ENCODE measurements at places on chromosomes 1 and 21.

DNA sequence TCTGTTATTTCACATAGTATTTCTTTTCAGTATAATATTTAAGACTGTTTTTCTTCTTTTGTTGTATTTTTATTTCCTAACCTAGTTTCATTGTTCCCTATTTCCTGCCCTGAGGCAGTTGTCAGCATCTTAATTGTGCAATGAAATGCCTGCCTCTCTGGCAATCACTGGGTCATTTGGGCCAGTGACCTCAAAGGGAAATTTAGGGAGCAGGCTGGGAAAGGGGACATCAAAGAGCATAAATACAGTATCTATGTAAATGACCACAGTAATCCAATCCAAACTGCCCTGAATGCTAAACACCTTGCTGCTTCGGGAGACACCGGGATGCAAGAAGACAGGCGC lies 147.8 kb downstream of the TLR5 start:
- DNase-seq, result no peak

- DNase-seq, result no peak
These were observed 5.2 kb upstream of the MAB21L3 start for GRCh38 chr1:116105996-116106395.

GRCh38 chr1:58896246-58897183 lies 112.7 kb upstream of the JUN start:
- DNase-seq, result peak; percentile 75

- no peak for DNase-seq
These were observed 2.9 kb upstream of the MTF1 start for GRCh38 chr1:37862330-37862729.

- no peak for DNase-seq
These were observed 45.6 kb upstream of the RBM34 start for GRCh38 chr1:235206533-235207208.

GRCh38 chr1:56268519-56269140 lies 310.7 kb downstream of the PLPP3 start:
- DNase-seq, result no peak

DNA sequence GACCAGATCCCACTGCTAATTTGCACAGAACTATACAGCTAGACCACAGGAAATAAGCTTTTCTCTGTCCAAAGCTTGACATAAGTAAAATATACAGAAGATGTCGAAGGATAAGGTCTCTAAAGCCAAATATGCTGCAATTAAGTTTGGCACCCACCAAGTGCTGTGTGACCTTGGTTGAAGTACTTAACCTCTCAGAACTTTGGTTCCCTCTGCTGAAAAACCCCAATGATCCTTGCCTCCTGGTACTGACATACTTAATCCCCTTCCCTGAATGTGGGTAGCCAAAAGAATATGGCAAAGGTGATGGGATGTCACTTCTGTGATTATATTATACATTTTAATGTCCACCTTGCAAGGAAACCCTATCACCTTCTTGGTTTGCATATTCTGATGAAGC lies 290.5 kb downstream of the VAV3 start:
- DNase-seq, result no peak

GRCh38 chr1:161678500-161678899 lies 15.6 kb downstream of the FCGR2B start:
- no peak for DNase-seq

DNA sequence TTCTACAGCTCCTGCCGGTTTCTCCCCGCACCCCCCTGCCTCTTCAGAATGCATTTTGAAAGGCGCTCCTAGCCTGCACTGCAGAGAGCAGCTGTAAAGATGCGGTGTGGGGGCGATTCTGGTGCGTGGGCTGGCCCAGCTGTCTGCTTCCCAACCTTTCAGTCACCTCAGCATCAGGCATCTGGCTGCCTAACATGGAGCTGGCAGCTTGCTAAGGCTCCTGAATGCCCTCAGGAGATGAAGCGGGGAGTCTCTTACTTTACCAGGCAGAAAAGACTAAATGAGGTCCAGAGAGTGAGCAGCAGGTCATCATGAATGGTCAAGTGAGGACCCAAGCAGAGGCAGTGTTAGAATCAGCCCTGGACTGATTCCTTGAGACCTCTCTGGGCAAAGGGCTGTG lies 8.7 kb downstream of the IER5 start:
- no peak for DNase-seq

DNA sequence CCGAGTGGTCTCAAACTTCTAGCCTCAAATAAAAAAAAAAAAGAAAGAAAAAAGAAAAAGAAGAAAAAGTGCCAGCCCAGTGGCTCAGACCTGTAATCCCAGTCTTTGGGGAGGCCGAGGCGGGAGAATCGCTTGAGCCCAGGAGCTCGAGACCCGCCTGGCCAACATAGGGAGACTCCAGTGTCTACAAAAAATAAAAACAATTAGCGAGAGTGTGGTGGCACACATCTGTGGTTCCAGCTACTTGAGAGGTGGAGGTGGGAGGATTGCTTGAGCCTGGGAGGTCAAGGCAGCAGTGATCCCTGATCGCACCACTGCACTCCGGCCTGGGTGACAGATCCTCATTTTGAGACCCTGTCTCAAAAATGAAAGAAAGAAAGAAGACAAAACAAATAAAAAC lies 1.4 kb upstream of the PTGFRN start:
- DNase-seq, result no peak

DNA sequence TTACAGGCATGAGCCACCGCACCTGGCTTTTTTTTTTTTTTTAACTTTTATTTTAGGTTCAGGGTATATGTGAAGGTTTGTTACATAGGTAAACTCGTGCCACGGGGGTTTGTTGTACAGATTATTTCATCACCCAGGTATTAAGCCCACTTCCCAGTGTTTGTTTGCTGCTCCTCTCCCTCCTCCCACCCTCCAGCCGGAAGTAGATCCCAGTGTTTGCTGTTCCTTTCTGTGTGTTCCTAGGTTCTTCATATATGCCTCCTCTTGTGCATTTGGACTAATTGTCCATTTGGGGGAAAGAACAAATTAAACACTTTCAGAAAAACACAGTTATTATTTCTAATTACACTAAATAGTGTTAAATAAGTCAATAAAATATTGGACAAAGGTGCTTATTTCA lies 1.1 kb upstream of the SLC2A7 start:
- no peak for DNase-seq

DNA sequence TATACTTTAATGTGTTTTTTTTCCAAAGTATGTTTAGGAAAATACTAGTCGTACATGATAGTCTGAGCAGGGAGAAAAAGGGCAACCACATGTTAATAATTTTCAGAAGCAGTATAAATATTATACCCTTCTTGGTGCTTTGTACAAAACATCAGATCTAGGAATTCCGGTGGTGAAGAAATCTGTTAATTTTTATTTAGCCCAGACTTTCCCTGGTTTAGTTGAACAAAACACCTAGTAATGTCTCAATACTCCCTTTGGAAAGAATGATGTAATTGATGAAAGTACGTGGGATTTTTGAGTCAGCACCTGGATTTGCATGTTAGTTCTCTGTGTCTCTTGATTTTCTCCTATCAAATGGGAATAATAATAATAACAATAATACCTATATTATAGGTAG lies 38.4 kb upstream of the KCNK2 start:
- DNase-seq, result no peak

DNA sequence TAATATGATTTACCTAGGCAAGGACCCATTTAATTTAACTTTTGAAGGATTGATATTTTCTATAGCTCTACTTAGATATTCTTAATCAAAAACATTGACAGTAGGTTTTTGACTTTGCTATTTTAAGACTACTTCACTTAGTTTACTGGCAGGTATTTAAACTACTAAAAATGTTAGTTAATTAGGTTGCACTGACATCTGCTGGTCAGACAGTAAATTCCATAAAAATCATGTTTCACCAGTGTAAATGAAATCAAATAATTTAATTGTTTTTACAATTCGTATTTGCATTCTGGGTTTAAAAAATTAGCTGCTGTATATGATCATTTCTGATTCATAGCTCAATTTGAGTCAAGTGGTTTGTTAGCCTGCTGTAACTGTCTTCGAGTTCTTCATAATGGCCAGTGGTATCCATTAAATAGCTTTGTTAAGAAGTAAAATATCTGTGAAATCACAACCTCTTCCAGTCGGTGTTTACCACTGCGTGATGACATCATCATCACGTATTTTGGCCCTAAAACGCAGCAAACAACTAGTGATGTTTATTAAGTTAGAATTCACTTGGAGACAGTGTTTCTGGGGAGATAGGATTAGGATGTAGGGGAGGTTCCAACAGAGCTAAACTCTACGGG lies 26.2 kb downstream of the EXTL2 start:
- DNase-seq, result peak; percentile 73

GRCh38 chr1:27293915-27294314 lies 28.0 kb upstream of the TMEM222 start:
- no peak for DNase-seq

- no peak for DNase-seq
These were observed 50.3 kb downstream of the CAPN9 start for GRCh38 chr1:230797376-230797920.

GRCh38 chr1:6170116-6170741 lies 9.9 kb downstream of the CHD5 start:
- no peak for DNase-seq

GRCh38 chr21:32065654-32066053 lies 192.8 kb downstream of the HUNK start:
- no peak for DNase-seq

- DNase-seq, result no peak
These were observed 158.4 kb downstream of the DUSP10 start for GRCh38 chr1:221583465-221583864.

GRCh38 chr1:22790232-22791008 lies 79.8 kb downstream of the EPHB2 start:
- DNase-seq, result no peak

- DNase-seq, result peak; percentile 10
These were observed 228.9 kb upstream of the TMEM51 start for GRCh38 chr1:14924455-14925331.

DNA sequence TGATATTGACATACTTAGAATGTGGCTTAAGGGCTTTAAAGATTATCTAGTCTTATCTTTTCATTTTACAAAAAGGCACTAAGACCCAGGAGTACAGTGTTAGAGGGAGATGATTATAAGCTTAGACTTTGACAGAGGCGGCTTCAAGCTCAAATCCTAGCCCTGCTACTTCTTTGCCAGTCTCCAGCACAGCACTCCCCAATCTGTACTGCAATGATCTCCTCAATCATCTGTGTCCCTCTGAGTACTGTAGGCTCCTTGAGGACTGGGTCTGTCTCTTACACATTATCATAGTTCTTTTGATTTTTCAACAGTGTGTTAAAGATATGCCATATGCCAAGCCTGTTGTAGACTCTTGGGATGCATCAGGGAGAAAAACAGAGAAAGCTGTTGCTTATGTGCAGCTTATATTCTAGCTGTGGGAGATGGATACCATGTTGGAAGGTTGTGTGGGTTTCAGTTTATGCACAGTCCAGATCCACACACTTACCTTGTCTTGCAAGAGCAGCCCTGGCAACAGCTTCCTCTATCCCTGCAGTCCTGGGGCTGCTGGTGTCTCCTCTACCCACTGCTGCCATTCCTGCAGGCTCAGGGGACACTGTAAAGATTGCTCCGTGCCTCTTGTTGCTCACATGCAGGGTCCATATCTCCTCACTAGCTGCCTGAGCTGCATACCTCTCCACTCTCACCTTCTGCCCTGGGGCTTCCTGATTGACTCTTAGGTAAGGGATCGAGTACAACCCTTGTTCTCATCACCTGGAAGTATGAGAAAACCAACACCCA lies 103.9 kb upstream of the TSPAN2 start:
- DNase-seq, result no peak

DNA sequence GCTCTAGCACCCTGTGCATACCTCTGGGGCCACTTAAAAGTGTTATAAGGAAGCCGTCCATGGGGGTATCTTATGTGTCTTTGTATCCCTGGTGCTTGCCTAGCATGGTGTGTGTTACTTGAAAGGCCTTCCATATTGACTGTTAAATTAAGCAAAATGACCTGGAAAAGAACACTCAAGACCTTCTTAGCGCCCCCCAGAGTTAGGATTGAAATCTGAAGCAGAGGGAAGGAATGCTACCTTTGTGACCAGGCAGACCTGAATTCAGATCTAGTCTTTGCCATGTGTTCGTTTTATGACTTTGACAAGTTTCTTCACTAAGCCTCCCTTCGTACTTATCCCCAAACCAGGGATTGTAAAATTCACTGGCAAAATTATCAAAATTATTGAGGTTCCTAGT lies 59.9 kb downstream of the SLC22A15 start:
- no peak for DNase-seq

DNA sequence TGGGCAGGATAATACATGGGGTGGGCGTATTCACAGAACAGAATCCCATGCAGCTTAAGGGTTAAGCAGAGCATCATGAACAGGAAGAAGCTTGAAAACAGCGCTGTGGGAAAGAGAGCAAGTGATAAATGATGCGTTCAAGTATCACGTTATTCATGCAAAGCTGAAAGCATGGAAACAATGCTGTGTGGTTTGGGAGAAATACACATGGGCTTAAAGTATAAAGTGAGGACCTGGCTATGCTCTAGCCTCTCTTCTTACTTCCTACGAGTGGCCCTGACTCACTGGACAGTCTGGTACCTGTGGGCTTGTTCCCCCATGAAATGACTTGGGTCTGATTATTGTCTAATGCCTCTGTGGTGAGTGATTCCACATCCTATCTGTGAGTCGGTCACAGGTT lies 25.7 kb downstream of the TMPRSS2 start:
- DNase-seq, result no peak

DNA sequence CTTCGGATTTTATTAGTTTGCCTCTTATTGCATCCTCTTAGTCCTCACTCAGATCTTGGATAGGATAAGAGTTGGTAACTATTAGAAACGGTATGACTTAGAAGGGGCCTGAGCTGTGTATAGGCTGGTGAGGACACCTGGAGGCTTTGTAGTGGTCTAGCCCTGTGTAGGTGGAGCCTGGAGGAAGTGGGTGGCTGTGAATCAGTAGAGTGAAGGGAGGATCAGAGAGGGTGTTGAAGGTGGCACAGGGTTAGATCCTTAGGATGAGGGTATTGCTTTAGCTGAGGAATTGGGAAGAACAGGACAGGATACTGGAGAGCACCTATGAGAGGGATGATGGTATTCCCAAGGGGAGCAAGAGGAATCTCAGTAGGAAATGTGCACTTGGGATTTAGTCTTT lies 5.7 kb downstream of the VANGL1 start:
- DNase-seq, result no peak

DNA sequence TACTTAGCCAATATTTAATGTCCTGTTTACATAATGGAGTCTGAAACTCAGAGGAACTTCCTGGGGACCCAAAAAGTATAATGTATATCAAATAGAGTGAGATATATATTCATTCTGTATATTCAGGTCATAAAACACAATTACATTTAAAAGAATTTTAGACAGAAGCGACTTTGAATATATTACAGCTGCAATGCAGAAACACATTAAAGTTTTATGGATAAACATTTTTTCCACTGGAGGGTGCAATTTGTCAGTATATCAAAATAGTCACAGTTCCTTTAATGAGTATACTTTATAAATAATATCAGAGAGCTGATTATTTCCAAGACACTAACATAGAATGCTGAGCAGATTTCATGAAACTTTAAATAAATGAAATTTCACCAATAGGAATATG lies 43.9 kb upstream of the CRB1 start:
- peak; percentile 29 for DNase-seq

GRCh38 chr1:240496941-240497340 lies 115.0 kb downstream of the GREM2 start:
- no peak for DNase-seq

- no peak for DNase-seq
These were observed 85.7 kb upstream of the KRTAP19-8 start for GRCh38 chr21:31124010-31124409.

- DNase-seq, result no peak
These were observed 161.9 kb downstream of the ZBTB18 start for GRCh38 chr1:244212797-244213475.
